Fibroblast of the aortic adventitia (primary cell): ENCODE measurements at places on chromosomes 7 and 10.

GRCh38 chr10:4061441-4061951 lies 276.5 kb upstream of the KLF6 start:
- peak; percentile 86 for DNase-seq

- DNase-seq: peak; percentile 41
Measured at GRCh38 chr7:15839416-15840100, 153.1 kb upstream of the MEOX2 start.

GRCh38 chr10:91590904-91591796 lies 41.7 kb downstream of the PPP1R3C start:
- peak; percentile 79 for DNase-seq

DNA sequence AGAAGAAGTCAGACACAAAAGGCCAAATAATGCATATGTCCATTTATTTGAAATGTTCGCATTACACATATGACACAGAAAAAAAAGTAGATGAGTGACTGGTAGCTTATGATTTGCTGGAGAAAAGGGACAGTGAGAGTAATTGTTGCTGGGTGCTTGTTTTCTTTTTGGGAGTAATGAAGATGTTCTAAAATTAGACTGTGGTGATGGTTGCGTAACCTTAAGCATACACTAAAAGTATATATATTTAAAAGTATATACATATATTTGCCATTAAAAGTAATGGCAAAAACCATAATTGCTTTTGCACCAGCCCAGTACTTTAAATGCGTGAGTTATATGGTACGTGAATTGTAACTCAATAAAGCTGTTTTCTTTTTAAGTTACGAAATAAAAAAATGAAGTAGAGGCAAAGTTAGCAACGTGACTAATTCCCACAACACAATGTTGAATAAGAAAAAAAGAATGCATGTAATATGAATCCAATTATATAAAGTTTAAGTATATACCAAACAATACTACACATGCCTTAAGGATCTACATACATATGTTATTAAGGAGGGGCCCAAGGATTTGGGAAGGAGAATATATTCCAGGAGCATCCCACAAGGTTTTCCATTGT lies 360.4 kb upstream of the CELF2 start:
- no peak for DNase-seq

DNA sequence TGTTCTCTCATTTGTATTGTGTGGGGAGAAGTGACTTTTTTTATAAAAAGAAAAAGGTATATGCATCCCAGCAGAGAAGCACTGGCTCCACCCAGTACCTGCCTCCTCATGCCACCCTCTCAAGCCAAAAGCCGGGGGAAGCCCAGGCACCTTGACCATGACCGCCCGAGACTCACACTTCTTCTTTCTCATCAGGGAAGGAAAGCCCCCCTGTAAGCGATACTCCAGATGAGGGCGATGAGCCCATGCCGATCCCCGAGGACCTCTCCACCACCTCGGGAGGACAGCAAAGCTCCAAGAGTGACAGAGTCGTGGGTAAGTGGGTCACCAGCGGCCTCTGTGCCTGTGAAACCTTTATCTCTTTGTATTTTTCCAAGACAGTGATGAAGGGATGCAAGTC lies 22.9 kb downstream of the IKZF1 start:
- DNase-seq: no peak

DNA sequence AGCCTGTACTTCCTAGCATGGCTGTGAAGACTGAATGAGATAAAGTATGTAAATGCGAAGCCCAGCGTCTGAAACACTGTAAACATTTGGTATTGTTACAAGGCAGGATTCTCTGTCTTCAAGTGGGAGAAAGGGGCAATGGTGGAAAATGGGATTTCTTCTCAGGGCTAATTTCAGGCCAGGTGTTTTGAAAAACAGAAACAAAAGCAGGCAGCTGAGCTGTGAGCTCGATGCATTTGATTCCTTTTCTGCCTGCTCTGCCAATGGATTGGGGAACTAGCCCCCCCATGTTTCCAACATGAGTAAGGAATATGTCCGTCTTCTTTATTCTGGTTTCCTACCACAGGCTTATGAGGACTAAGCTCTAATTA lies 732.1 kb upstream of the AUTS2 start:
- no peak for DNase-seq

DNA sequence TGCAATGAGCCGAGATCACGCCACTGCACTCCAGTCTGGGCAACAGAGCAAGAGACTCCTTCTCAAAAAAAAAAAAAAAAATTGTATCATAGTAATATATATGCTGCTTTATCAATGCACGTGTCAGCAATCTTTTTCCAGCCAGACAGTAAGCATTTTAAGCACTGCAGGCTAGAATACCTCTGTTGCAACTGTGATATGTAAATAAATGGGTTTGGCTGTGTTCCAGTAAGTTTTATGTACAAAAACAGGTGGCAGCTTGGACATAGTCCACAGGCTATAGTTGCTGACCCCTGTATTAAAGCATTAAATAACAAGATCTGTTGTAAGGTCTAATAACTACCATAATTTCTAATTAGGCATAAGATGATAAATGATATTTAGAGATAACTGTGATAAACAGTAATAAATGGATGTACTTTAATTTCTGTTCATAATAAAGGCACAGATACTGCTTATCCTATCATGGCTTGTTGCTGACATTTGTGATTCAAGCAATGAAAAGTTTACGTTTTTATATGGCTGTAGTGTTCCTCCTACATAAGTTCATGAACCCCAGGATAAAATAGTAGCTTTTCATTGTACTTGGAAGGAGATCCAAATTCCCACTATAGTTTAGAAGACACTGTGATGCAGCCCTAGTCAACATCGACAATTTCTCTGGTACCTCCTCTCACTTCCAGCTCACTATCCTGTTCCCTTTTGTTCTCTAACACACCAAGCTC lies 161.4 kb downstream of the ELMO1 start:
- DNase-seq: no peak

DNA sequence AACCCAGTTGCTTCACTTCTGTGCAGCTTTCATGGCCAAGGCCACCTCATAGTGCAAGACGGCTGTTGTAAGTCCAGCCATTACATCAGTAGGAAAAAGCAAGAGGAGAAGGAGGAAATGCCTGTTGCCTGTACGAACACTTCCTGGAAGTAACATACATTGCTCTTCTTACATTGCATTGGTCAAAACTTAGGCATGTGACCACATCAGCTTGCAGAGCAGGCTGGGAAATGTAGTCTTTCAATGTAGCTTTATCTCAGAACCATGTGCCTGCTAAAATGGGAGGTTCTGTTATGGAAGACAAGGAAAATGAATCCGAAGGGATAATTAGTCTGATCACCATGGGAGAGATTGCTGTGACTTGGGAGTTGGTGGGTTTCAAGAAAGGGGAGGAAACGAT lies 4.3 kb downstream of the SLC29A3 start:
- peak; percentile 19 for DNase-seq

DNA sequence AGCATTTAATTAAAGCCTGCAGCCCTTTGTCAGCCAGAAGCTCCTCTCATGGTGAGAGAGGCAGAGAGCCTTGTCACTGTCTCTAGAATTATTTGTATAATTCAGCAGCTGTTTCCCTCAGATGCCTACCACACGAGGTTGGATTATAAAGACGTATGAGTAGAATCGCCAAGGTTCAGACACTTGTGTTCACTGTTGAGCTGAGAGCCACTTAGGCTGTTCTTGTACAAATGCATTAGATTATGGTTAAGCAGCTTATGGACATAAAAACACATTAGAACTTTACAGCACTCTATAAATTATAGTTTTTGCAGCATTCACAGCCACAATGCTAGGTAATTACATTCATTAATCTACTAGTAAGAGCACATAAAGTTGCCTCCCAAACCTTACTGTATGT lies 282.6 kb downstream of the AUTS2 start:
- DNase-seq: no peak

DNA sequence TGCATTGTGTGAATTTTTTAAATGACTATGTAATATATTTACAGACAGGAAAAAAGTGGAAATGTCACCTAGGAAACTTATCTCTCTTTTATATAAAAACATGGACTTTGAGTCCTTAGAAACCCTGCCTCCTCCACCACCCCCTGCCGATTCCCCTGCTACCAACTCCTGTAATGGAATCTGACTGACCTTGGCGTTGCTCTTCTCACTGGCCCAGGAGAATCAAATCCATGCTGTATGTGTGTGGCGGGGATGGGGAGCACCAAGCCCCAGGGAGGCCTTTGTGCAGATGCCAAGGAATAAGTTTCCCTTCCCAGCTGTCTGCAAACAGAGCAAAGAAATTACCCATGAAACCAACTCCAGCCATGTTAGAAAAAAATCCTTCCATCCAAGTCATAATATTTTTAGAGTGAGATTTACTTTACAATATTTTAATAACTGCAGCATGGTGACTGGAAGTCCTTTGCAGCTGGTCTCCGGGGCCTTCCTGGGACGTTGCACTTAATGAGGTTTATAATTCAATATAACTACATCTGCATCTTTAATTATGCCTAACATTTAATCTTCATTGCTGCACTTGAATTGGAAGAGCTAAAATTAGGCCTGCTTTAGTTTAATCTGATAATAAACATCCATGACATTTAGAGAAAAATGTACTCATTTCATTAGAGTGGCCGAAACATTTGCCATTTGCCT lies 111.4 kb upstream of the CACUL1 start:
- DNase-seq: no peak

DNA sequence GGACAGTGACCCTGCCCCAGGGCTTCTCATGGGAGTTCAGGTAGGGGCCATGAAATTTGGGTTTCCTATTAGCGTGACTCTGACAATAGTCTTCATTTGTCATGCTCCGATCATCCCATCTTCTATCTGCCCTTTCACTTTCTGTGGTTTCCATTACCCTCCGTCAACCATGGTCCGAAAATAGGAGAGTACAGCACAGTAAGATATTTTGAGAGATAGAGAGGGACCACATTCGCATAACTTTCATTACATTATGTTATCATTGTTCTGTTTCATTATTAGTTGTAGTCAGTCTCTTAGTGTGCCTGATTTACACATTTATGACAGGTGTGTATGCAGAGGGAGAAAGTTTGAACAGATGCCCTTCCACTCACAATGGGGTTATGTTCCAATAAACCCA lies 649.2 kb downstream of the SDK1 start:
- no peak for DNase-seq

DNA sequence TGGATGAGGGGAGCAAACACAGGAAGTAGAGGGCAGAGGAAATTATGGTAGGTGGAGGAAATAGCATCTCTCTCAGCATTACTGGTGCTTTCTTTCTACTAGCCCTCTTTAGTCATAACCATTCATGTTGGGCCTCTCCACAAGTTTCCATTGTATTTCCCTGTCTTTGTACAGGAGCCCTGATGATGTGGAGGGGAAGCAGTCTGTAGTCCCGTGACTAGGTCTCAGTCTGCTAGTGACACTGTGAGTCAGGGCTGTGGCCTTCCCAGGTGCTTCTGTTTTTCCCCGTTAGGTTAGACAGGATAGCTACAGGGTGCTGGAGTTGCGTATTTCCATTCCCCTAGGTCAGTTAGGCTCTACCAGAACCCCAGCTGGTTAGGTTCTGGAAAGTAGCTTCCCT lies 82.9 kb upstream of the NAMPT start:
- DNase-seq: no peak

DNA sequence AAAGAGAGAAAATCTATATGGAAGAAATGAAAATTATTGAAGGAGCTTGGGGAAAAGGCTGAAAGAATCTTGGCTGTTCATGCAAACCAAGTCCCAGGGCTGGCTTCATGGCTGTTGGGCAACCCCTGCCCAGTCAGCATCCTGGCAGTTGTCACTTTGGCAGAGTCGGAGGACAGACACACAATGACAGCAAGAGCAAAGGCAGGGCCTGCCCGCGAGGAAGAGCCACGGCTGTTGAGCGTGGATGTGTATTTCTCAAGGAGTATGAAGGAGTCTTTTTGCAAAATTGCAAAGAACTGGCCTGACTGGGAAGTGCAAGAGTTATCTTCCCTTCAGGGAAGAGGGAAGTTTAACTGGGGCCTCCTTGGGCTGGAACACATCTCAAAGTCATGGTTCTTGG lies 11.7 kb downstream of the PTPRE start:
- DNase-seq: no peak

GRCh38 chr7:150421831-150422230 lies 28.6 kb upstream of the GIMAP8 start:
- DNase-seq: no peak

- no peak for DNase-seq
Measured at GRCh38 chr10:9068003-9068402, 1013.5 kb downstream of the GATA3 start.

DNA sequence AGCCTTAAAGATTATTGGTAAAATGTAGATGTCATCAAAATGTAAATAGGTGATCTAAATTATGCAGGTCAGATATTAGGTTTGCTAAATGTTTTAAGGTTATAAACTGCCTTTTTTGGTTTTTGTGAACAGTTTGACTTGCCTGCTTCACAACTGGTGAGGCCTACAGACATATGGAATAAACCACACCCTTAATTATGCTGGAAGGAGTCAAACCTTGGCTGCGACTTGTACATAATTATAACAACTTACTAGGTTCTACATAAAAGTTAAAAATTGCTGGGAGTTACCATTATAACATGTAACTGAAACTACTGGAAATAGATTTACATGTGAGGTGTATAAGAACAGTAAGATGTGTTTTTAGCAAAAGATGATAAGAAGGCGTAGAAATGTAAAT lies 31.5 kb upstream of the OPTN start:
- no peak for DNase-seq
